ENCODE measurements at places on chromosomes 5 and 9.

GRCh38 chr5:131563434-131564228 is 71.4 kb downstream of the RAPGEF6 start:
- DNase-seq = peak; percentile 0

- DNase-seq = no peak
Observed at GRCh38 chr9:76882686-76883085, 23.2 kb downstream of the PRUNE2 start.

DNA sequence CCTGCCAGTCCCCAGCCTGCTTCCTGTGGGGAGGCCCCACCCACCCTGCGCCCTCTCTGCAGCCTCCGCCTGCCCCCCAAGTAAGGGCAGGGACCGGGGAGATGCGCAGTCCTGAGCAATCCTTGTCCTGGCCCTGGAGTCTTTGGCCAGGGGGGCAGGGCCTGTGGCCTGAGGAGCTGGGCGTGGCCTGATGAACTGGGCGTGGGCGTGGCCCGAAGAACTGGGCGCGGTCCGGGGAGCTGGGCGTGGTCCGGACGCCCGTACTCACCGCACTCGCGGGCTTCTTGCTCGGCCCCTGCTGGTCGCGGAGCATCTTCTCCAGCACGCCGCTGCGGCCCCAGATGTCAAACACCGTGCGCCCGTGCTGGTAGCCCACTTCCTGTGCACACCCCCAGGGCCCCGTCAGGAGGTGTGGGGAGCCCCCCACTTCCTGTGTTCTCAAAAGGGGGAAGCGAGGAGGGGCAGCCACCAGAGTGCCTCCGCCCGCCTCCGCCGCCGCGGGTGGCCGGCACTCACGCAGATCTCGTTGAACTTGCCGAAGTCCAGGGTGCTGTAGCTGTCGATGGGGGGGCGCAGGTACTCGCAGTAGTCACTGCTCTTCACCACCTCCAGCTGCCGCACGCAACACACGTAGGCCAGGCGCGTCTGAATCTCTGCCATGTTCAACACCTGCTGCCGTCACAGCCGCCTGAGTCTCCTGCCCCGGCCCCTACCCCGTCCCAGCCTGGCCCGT is 2.7 kb upstream of the NSMF start:
- DNase-seq = no peak

DNA sequence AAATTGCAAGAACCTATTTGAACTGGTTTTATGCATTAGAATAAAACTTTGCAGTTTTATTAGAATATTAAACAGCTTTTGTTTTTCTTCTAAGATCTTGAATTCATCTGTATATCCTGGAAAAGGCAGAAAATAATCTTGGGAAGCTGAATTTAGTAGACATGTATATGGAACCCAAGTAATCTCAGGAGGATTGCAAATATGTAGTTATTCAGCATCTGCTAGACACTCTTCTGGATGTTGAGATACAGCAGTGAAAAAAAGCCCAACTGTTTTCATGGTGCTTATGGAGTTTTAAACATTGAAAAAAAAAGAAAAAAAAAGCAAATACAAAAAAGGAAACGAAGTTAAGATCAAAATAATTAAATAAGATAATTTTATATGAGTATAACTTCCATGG is 922.2 kb upstream of the SEMA6A start:
- DNase-seq = no peak

GRCh38 chr9:79798450-79798849 is 226.7 kb downstream of the TLE4 start:
- no peak for DNase-seq

DNA sequence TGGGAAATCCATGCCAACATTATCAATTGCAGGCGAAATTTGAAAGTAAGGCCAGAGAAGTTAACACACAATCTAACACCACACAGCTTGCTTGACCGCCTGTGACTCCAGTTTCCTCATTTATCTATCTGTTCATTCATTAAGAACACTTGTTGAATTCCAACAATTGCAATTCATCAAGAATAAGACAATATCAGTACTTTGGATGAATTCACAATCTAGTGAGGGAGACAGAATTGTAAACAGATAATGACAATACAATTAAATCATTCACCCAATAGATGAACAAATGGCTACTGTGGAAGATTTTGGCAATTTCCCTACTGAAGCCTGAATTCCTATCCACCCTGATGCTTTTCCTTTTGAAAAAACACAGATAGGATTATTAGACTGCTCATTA is 181.6 kb downstream of the TRIM36 start:
- DNase-seq = no peak

DNA sequence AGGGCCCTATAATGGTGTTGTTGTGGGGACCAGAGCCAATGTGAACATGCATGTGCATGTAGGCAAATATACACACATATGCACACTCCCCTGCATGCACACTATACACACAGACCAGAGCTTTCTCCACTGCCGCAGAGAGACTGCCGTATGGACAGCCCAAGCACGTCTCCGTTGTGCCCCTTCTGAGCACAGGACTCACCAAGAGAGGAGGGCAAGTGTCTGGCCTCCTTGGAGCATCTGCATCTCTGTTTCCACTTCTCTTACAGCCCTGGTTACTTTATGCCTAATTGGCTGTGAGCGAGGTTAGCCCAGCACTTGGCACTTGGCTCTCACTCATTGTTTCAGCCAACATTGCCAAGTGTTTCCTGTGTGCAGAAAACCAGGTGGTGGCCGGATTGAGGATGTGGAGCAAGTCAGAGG is 30.4 kb downstream of the CSF2 start:
- DNase-seq = no peak

GRCh38 chr9:134125413-134126095 is 10.3 kb upstream of the WDR5 start:
- DNase-seq = no peak

DNA sequence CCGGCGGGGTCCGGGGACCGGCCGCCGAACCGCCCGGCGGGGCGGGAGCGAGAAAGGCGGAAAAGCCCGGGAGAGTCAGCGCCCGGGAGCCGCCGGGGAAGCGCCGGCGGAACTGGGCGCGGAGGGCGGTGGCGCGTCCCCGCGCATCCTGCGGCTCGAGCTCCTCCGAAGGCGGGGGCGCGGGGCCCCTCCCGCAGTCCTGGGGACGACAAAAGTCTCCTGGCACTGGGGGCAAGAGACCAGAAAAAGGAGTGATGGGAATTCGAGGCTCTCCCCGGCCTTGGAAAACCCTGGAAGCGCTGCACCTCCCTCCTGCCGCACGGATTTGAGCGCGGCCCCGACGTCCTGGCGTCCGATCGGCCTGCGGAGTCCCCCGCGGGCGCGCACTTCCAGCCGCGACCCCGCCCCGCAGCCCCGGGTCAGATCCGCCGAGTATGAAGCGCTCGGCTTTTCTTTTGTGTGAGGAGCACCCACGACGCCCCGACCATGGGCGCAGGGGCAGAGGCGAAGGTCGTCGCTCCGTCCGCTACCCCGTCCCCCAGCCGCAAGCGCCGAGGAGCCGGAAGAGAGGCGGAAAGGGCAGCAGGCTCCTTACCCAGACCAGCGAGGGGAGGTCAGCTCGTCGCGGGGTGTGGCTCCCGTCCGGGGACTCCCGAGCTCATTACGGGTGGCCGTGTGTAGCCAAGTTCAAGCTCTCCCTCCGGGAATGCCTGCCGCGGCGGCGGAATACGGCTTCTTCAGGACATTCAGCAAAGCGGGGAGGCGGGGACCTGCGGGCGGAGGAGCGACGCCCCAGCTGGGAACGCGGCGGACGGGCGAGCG is at the start of gene EPB41L4A:
Gene EPB41L4A (minus strand): TSS at position 114 of the 822 bp plus-strand sequence. CDS start 238 bp downstream, outside the sequence.
- DNase-seq = peak; percentile 56

DNA sequence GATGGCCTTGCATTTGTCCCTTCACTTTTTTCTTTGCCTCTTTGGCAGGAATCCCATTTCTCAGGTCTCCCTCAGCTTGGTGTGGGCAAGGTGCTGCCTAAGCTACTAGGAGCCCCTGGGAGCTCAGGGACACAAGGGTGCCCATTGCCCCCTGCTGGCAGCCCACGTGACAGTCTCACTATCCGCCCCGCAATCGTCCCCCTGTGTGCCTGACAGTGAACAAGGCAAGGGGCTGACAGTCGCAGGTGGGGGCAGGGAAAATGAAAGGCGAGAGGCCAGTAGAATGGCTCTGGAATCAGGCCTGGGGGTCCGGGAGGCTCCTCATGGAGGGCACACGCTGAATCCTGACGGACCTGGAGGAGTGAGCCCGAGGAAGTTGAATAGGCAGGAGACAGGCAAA is 2.0 kb upstream of the PCDH12 start:
- DNase-seq = no peak

- DNase-seq = no peak
Observed at GRCh38 chr9:26812217-26812616, 80.4 kb downstream of the CAAP1 start.

GRCh38 chr5:87826507-87826906 is 413.8 kb upstream of the CCNH start:
- DNase-seq = no peak

- no peak for DNase-seq
Observed at GRCh38 chr9:81097131-81097847, 592.1 kb downstream of the TLE1 start.

GRCh38 chr9:129938291-129938979 is 103.2 kb downstream of the USP20 start:
- no peak for DNase-seq

GRCh38 chr5:39040875-39041274 is 33.3 kb downstream of the RICTOR start:
- no peak for DNase-seq

GRCh38 chr9:83477120-83477519 is 61.1 kb downstream of the FRMD3 start:
- DNase-seq = no peak

- no peak for DNase-seq
Observed at GRCh38 chr5:126419102-126419501, 4.1 kb upstream of the GRAMD2B start.

- DNase-seq = no peak
Observed at GRCh38 chr9:15149450-15149849, 157.6 kb downstream of the TTC39B start.

- DNase-seq = no peak
Observed at GRCh38 chr5:171537070-171537849, 117.8 kb downstream of the FGF18 start.
